ENCODE measurements at places on chromosomes 5 and 9.

DNA sequence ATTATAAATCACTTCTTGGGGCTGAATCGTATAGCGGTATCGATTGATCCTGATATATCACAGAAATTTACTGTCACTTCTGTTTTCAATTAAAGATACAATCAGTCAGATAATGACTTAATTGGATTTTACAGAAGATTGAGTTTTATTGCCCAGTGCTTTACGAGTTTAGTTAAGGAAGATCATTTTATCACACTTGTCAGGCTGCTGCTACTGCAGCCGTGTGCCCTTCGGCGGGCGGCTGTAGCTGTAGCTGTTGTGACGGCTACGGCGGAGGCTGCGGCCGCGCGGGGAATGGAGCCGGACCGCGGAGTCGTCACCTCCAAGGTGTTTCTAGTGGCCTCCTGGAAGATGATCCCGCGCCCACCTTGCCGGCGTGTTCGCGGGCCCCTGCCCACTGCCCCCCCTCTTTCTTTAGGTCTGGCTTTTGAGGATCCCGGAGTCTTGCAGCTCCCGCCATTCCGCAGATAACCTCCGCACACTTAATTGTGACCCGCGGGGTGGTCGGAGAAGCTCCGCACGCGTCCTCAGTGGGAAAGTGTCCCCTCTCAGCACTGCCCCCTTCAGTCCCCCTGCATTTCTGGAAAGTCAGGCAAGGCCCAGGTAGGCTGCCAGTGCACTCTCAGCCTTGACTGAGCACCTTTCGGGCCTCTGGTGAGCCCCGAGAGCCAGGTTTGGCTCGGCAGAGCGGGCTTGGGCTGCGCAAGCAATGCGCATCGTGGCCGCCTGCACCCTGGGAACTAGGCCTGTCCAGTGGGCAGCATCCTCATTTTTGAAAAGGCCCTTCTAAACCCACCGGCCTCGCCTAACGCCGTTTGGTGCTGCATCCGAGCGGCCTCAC lies 6.9 kb upstream of the DMRT3 start:
- DNase-seq: no peak

GRCh38 chr5:90911169-90911568 lies 352.6 kb downstream of the ADGRV1 start:
- DNase-seq: no peak

DNA sequence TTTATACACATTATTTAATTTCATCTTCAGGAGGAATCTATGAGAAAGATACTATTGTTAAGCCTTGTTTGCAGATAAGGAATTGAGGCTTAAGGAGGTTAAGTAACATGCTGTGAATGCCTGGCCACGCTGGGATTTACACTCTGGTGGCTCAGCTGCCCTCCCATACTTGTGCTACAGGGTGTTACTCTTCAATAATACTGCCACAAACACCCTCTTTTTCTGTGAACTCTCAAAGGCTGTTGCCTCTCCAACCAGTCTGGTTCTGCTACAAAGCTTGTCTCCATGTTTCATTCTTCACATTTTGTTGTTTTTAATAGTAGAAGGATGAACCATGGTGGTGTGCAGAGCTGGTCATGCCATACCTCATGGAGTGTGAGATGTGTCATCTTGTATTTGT lies 76.7 kb upstream of the TNFAIP8 start:
- no peak for DNase-seq

DNA sequence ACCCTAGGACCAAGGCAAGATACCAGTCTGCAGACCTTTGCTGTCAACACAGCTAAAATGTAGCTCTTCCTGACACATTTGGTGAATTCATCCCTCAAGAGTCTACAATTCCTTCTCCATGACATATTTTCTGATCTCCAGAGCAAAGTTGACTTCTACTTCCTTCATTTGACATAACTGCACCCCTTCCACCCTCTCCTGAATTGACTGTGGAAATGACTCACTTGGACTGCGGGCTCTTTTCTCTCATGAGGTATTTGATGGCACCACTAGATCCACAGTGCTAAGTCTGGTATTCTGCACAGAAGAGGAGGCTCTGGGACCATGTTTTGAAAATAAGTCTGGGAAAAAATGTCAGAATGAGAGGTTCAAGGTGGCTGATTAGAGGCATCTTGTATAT lies 338.4 kb upstream of the TRPC7 start:
- DNase-seq: no peak

GRCh38 chr5:135832941-135833920 lies 1.2 kb upstream of the SLC25A48 start:
- DNase-seq: no peak

DNA sequence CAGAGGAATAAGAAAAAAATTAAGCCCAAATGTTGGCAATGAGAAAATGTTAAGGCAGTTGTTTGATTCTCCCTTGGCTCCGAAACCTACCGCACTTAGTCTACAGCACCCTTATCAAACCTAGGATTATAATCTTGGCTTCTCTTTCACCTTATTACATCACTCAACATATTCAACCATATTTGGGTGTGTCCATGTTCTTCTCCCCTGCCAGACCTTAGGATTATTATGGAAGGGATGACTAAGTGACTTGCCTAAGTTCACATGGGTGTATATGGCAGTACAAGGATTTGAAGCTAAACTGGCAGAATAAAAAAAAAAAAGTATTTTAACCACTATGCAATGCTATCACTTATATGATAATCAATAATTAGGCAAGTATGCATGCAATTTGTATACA lies 76.4 kb downstream of the PLK2 start:
- no peak for DNase-seq

DNA sequence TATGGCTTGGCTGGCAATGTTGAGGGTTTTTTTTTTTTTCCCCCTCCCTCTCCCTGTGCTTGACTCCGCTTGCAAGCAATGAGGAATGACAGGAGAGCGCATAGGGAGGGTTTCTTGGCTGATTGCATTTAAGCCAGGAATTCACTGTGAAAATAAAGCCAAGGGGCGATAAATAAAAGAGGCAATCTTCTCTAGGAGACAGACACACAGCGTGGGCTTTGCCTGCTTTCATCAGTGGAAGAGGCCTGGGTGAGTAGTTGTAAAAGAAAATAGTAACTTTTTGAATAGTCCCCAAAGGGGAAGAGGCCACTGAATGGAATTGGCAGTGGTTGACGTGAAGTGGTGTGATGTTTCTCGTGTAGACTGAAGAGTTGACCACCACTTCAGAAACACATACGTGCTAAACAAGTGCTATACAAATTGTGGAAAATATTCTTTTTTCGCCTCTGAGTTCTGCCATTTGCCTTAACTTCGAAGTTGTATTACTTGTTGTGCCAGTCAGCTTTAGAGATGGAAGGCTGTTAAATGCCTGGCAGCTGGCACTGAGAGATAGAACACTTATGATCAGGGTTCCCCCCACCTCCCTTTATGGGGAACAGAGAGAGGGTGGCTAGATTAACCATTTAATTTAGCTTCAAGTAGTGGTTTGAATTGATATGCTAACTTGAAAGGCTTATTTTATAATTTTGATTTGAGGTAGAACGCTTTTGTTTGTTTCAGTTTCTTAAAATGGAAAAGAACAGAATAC lies 3.0 kb downstream of the ZSWIM6 start:
- DNase-seq: no peak

- no peak for DNase-seq
These were observed 292.4 kb upstream of the ADAMTS16 start for GRCh38 chr5:4847766-4848165.

DNA sequence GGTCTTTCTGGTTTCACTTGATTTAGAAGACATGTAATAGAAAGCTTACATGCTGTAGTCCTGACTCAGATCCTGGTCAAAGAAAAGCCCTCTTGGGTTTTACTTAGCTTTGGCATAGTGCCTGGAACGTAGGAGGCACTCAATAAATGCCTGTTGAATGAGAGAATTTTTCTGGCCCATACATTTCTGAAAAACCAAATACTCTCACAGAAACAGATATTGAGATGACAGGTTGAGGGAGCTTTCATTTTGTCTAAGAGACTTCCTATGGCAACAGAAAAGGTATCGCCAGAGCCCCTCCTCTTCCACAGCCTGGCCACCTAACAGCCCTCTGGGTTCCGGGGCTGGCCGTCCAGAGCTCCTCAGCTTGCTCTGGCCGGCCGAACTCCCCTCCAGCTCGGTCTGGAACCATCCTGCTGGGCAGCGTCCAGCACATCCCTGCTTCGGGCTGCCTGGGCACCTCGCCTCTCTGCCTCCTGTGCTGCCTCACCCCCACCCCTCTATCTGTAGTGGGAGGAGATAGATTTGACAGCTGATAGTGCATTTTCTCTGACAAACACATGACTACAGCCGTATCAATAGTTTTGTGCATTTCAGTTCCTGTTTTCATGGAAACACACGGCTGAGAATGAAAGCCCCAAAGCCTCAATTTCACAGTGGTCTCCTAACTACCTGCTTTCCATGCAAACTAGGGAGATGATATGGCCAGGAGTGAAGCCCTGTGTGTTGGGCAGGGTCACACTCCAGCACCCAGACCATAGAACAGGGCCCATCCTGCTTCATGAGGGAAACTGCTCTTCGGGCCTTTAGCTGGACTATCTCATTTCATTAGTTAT lies 1.1 kb downstream of the IL4 start:
- peak; percentile 96 for DNase-seq

DNA sequence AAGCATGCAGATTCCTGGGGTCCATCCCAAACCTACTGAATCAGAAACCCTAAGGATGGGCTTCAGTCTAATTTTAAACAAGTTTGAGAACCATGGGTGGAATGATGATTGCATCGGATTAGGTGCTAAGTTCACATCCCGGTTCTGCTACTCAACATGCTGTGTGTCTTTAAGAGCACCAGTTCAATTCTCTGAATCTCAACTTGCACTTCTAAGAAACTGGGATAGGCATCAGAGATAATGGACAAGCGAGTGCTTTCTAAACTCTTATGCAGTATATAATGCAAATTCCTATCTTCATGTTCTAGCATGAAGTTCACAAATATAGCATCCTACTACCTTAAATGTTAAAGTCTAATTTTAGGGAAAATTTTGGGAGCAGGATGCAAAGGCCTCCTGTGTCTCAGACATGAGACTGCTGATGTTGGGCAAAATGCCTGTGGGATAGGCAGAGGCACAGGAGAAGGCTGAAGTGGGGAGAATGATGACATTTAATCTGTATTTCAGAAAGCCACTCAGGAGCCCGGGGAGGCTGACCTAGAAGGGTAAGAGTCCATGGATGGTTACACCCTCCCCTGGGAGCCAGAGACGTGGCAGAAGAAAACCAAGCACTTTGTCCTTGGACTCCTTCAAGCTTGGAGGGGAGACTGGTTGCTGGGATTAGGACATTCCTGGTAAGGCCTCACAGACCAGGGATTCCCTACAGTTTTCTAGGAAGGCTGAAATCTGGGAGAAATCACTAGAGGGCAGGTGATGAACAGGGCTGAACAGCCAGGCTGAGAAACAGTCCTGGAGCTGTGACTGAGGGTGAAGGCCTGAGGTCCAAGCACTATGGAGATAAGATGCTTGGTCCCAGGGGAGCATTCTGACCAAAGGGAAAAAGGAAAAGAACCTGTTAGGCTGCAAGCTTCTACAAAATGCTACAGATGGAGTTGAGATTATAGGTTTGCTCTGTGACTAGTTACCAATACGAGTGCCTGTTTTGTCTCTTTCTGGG lies 311.9 kb upstream of the PANK3 start:
- no peak for DNase-seq

- DNase-seq: no peak
These were observed 31.3 kb downstream of the TMEM174 start for GRCh38 chr5:73204332-73204731.

DNA sequence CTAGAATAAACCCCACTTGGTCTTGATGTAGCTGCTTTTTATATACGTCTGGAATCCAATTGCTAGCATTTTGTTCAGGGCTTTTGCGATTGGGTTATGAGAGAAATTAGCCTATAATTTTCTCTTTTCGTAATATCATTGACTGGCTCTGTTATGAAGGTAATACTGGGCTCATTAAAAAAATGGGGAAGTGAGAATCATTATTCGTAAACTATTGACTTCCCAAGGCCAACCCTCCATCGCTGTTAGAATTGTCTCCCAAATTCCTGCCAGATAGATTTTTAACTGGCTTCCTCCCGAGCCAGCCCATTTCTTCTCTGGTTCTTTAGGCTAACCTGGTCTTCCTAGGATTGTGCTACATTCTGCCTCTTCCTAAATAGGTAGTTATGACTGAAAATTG lies 35.9 kb upstream of the GRPEL2 start:
- no peak for DNase-seq

DNA sequence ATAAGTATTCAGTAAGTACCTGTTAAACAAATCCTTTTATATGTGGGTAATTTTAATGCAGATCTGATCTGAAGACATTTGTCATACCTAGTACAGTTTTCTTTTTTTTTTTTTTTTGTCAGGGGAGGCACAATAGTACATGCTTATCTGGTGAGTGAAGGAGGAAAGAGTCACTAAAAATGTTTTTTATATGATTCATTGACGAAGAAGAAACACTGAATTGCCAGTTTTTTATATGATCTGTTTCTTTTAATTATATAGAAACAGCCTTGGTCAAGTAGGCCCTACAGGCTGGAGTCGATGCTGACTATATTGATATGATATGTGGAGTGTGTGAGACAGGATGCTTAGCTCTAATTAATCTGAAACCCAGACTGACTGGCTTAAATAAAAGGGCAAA lies 315.2 kb downstream of the PSAT1 start:
- peak; percentile 78 for DNase-seq

DNA sequence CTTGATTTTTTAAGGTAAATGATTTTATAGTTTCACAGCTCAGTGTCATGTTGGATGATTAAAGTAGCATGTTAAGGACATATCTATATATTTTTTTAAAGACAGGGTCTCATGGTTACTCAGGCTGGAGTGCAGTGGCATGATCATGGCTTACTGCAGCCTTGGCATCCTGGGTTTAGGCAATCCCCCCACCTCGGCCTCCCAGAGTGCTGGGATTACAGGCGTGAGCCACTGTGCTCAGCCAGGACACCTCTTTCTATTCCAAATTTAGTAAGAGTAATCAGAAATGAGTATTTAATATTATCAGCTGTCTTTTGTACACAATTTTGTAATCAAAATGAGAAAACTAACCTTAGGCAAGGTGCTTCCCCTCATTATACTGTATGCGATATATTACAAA lies 38.6 kb upstream of the LRRTM2 start:
- no peak for DNase-seq

GRCh38 chr9:69671879-69672595 lies at the start of gene APBA1:
Gene APBA1 (minus strand): TSS chr9:69672371.
- peak; percentile 59 for DNase-seq

GRCh38 chr9:123450996-123451395 lies 95.0 kb downstream of the CRB2 start:
- no peak for DNase-seq

Measured in HCEC 1CT (cell line).